ENCODE measurements at places on chromosomes 11 and 22.
A peak's percentile ranks its signal among the peaks of the same experiment; 100 is the strongest.

DNA sequence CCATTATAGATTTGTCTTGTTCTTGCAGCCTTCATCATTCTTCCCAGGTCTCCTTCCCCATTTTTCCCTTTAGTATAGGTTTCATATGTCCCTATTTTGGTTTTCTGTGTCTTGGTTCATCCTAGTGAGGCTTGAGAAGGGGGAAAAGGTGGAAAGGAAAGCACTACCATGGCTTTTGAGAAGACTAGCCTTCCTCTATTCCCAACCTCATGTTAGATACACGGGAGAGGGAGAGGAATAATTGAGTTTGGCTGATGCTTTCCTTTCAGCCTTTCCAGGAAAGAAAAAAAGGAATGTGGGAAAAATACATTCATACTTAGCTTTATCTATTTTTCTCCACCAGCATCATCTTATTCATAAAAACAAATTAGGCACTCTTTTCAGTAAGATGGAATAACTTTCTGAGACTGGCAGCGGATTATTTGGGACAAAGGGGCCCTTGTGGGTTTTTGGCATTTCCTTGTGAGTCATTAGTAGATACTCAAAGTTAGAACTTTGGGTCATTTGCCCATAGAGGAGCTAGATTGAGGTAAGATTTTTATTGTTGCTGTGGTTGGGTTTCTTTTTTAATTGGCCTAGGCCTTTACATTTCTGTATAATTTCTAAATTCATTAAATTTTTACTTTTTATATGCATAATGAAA lies 23.8 kb downstream of the CAPRIN1 start:
- no peak for DNase-seq

GRCh38 chr11:119729581-119729927 lies 554 bp upstream of the NECTIN1 start:
- DNase-seq: no peak

DNA sequence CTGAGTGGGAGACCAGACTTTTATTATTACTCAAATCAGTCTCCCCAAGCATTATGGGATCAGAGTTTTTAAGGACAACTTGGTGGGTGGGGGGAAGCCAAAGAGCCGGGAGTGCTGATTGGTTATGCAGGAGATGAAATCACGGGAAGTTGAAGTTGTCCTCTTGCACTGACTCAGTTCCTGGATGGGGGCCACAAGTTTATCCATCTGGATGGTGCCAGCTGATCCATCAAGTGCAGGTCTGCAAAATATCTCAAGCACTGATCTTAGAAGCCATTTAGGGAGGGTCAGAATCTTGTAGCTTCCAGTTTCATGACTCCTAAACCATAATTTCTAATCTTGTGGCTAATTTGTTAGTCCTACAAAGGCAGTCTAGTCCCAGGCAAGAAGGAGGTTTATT lies 53.5 kb upstream of the LMO1 start:
- DNase-seq: no peak

DNA sequence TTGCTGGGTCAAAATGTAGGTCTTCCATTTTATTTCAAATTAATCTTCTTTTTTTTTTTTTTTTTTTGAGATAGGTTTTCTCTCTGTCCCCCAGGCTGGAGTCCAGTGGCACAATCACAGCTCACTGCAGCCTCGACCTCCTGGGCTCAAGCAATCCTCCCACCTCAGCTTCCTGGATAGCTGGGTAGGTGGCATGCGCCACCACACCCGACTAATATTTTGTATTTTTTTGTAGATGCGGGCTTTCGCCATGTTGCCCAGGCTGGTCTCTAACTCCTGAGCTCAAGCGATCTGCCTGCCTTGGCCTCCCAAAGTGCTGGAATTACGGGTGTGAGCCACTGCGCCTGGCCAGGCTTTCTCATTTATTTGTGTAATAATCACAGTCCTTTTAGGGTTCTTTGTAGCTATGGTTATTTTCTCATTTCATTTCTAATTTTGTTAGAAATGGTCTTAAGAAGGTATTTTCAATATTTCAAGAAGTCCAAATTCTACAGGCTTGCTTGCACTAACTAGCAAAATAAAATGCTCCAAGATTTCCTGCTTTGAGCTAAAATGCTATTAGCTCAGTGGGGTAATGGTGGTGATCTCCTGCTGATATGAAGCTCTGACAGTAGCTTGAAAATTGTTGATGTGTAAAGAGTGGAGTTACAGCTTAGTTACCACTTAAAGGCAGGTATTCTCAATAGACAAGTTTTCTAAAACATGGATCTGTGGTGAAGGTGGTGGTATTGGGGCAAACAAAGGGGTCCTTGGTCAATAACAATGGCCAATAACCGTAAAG lies 50.0 kb downstream of the RBX1 start:
- DNase-seq: no peak

DNA sequence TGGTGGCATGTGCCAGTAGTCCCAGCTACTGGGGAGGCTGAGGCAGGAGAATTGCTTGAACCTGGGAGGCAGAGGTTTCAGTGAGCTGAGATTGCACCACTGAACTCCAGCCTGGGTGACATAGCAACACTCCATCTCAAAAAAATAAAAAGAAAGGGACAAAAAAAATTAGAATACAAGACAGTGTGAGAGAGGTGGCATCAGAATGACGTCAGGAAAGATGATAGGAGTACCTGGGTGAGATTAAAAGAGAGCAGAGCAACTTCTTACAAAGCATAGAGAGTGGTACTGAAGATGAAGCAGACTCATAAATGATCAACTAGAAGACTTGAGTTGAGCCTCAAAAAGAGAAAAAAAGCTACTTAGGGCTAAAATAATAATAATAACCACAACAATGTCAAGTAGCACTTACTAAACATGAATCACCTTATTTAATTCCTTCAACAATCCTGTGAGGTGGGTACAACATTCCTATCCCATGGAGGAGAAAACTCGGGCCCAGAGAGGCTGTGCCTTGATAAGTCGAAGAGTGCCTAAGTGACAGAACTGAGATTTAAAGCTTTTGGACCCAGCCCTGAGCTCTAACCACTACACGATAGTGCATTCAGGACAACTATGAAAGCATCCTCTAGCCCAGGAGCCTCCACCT lies 5.2 kb upstream of the SLN start:
- no peak for DNase-seq

DNA sequence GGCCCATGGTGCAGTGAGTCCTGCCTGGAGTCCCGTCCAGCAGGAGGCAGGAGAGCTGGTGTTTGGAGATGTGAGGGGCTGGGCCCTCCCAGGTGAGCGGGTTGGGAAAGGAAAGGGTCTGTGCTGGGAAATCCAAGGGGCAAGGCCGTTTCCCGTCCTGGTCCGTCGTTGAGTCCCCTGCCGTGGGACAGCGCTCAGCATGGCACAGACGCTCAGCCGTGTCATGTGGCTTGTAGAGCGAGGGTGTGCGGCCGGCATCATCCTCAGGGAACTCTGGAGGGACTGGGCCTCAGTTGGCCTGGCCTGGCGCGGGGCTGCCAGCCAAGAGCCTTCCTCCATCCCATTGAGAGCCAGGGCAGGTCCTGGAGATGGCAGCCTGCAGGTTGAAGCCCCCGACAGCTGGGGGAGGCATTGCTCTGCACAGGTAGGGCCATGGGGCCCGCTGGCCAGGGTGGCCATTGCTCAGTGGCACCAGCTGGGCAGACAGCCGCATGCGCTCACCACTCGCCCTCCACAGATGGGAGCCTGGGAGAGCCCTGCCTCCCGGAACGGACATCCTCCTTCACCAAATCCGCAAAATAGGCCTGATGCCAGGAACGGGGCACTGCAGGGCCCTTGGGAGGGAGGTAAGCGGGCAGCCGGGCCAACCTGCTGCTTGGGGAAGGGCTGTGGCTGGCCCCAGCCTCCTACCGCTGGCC lies 28.7 kb downstream of the KCNQ1 start:
- no peak for DNase-seq

- DNase-seq: peak; percentile 32
These were observed 7.7 kb upstream of the TCF20 start for GRCh38 chr22:42277988-42278776.

DNA sequence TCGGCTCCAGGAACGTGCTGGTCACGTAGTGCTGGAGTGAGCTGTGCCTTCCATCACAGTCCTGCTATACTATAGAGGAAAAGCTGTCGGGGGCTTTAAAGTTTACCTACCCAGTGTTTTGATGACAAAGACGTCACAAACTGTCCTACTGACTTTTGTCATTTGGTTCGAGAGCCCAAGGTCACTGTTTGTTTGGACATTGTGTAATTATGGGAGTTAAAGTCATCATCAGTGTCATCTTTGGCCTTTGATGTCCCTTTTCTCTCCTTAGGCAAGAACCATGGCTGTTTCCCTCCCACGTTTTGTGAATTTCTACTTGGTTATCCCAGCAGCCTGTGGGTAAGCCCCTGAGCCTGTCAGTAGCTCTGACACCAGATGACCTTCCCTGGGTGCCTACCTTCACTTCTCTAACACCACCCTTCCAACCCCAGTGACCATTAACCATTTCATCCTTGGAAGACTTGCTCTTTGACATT lies 59.3 kb downstream of the SLC1A2 start:
- no peak for DNase-seq

DNA sequence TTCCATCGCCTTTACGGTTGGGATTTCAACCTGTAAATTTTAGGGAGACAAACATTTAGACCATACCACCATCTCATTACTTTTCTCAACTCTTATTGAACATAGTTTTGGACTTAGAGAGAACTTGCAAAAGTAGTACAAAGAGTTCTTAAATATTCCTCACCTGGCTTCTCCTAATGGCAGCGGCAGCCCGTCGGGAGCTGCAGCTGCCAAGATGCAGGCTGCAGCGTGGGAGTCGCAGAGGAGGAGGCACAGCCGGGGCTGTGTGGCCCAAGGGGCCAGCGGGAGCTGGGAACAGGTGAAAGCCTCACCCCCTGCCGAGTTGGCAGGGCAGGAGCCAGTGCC lies 23.1 kb upstream of the RNASEH2C start:
- peak; percentile 28 for DNase-seq

- peak; percentile 50 for DNase-seq
These were observed 45.5 kb upstream of the ALKBH3 start for GRCh38 chr11:43835104-43835503.

GRCh38 chr22:27391092-27391770 lies 410.3 kb downstream of the MN1 start:
- DNase-seq: no peak

DNA sequence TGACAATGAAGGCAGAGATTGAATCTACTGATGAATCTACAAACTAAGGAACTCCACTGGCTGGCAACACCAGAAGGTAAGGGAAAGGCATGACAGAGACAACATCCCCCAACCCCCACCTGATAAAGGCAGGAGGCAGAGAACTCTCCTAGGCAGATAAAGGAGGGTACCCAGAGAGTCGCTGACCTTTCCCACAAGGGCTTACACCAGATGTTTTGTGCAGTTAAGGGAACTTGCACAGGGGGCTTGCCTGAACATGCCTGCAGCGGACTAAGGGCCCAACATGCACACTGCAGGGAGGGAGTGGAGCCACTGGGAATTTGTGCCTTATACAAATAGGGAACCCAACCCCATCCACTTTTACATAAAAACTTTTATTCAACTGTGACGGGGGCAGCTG lies 1996.9 kb upstream of the RAG2 start:
- no peak for DNase-seq

DNA sequence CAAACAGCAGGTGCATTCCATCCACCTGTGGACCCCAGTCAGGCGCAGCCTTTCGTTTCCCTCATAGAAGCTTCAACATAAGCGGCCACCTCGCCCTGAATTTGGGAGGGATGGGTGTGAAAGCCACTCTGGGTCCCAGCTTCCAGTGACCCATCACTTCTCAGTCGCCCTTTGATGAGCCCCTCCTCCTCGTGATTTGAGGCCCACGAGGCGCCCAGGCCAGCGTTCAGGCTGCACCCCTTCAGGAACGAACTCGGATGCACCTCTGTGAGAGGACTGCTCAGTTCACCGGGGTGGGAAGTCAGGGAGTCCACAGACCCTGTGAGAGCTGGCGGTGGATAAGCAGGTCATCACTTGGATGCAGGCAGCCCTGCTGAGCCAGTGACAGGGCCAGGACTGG lies 1118.2 kb downstream of the BRD1 start:
- DNase-seq: no peak

- peak; percentile 64 for DNase-seq
These were observed 442 bp downstream of the COPB1 start for GRCh38 chr11:14499178-14499559.

- peak; percentile 30 for DNase-seq
These were observed 221.0 kb downstream of the HIPK3 start for GRCh38 chr11:33478111-33478573.

GRCh38 chr11:73388265-73389133 lies 12.3 kb downstream of the RELT start:
- peak; percentile 24 for DNase-seq

GRCh38 chr22:33896575-33897447 lies 23.5 kb downstream of the LARGE1 start:
- no peak for DNase-seq

DNA sequence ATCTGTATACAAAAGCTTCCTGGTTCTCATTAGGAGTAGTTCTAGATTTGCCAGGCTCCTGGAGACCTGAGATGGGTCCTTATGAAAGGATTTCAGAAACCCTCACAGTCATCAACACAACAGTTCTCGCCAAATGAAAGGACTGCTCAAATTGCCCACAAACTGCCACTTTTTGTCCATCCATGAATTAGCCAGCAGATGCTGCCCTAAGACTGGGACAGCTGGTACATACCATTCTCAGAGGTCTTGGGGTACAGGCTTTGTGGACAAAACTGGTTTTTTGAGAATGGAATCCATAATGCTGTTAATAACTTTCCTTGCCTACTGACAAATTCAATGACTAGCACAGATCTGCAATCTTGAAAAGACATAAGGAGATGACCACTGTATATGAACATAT lies 23.4 kb upstream of the BDNF start:
- no peak for DNase-seq

GRCh38 chr22:44425694-44426045 lies 72.4 kb downstream of the RTL6 start:
- DNase-seq: no peak

GRCh38 chr11:2180789-2181370 lies 9.3 kb upstream of the TH start:
- no peak for DNase-seq

DNA sequence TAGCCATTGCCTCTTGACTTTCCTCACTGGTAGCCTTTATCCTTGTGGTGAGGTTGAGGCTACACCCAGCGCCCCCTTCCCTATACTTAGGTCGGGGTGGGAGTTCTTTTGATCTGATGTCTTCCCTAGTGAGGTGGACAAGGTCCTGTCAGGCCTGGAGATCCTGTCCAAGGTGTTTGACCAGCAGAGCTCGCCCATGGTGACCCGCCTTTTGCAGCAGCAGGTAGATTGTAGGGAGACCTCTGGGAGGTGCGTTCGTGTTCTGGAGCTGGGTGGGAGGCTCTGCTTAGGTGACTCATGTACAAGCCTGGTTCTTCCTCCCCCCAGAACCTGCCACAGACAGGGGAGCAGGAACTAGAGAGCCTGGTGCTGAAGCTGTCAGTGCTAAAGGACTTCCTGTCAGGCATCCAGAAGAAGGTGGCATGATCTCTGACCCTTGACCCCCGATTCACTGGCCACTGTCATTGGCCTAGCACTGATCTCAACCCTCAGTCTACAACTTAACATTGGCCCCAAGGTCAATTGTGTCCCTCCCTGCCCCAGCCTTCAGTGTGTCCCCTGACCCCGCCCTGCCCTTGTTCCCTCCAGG lies 4.9 kb downstream of the INPPL1 start:
- DNase-seq: no peak

GRCh38 chr22:19122752-19123492 lies 710 bp upstream of the DGCR2 start:
- no peak for DNase-seq

- DNase-seq: no peak
These were observed 68.3 kb downstream of the CTTN start for GRCh38 chr11:70466596-70466995.

- no peak for DNase-seq
These were observed 7.9 kb upstream of the CBX6 start for GRCh38 chr22:38879961-38880360.

- DNase-seq: peak; percentile 79
These were observed 81.7 kb upstream of the PRR5 start for GRCh38 chr22:44620129-44620840.

- no peak for DNase-seq
These were observed 22.8 kb downstream of the CASP5 start for GRCh38 chr11:105000167-105000566.
